ENCODE measurements at places on chromosomes 13 and 19.

DNA sequence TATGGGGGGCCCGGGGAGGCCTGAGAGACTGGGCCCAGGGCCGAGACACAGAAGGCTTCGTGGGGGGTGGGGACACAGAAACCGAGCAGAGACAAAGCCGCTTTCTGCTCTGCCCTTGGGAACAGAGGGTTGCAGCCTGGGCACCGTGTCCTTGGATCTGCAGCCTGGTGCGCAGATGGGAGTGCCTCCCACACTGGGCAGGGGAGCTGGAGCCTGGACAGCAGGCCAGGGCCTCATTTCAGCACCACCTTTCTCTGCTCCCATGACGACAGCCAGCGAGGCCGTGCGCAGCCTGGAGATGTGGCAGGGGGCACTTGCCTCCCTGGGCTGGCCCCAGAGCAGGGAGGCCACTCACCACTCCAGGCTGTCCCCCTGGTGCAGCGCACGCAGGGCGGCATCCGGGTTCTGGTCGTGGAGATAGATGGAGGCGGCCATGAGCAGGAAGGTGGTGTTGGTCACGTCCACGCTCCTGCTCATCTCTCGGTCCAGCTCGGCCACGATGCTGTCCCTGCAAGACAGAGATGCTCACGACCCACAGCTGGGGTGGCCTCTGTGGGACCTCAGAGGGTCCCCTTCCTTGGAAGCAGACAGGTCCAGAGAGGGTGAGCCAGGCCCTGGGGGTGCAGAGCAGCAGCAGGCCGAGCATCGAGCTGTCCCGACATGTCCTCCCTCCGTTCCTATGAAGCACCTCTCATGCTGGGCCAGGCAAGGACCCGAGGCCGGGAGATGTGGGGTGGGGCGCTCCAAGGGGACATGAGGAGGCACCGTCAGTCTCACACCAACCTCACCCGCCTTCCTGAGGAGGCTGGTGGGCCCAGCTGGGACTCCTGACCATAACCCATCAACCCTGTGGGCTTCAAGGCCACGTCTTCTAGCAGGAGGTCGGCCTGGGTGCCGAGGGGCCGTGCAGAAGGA lies 10.9 kb upstream of the CERS1 start:
- no peak for DNase-seq

DNA sequence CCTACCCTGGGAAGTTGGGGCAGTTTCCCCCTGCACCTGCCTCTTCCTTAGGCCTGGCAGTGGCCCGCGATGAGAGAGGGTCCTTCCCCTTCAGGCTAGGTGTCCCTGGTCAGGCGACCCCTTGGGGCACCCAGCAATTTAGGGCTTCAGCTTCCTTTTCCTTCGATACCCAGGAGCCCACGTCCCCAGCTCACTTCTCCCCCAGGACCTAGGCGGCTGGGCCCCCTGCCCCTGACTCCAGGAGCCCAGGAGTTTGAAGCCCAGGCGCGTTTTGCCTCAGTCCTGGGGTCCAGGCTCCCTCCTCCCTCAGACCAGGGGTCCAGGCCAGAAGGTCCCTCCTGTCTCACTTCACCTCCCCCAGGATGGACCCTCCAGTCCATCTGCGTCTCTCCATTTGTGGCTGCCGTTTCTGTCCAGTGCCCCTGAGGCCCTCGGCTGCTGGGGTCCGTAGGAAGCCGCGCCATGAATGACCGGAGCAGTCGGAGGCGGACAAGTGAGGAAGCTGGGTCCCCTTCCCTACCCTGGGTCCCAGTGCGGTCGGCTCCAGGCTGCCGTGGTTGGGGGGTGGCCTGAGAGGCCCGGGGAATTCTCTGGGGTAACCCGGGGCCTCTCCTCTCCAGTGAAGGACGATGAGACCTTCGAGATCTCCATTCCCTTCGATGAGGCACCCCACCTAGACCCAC lies 714 bp downstream of the CCDC106 start:
- DNase-seq, result no peak

DNA sequence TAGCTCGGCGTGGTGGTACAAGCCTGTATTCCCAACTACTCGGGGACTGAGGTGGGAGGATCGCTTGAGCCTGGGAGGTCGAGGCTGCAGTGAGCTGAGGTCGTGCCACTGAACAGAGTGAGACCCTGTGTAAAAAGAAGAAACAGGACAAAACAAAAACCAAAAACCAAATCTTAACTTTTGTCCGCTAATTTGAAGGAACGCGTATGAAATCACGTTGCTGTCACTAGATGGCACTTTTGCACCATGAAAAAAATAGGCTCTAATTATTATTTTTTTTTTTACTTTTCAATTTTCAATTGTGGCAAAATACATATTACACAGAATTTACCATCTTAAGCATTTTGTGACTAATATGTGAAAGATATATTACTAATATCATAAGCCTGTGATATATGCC lies 17.6 kb upstream of the ZNF835 start:
- DNase-seq, result no peak

DNA sequence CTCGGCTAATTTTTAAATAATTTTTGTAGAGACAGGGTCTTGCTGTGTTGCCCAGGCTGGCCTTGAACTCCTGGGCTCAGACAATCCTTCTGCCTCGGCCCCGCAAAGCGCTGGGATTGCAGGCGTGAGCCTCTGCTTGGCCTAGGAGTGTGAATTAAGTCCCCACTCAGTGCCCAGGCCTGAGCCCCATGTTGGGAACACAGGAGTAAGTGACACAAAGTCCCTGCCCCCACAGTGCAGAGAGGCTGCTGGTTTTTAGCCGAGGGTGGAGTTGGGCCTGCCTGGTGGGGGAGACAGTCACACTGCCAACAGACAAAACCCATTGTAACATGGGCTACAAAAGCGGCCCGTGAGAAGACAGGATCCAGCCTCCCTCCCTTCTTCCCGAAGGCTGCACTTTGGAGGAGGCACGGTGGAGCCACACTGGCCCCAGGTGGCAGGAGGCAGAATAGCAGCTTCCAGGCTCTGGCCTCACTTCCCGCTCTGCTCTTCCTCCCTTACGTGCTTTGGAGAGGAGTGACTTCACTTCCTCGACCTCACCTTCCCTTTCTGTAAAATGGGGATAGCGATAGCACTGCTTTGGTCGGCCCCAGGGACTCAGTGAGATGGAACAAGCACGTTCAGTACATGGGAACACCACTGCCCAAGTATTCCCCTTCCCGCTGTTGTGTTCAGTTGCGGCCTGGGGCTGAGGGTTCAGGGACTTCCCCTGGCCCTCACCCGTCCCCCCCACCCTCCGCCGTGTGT lies 15.2 kb upstream of the EHD2 start:
- peak; percentile 46 for DNase-seq

DNA sequence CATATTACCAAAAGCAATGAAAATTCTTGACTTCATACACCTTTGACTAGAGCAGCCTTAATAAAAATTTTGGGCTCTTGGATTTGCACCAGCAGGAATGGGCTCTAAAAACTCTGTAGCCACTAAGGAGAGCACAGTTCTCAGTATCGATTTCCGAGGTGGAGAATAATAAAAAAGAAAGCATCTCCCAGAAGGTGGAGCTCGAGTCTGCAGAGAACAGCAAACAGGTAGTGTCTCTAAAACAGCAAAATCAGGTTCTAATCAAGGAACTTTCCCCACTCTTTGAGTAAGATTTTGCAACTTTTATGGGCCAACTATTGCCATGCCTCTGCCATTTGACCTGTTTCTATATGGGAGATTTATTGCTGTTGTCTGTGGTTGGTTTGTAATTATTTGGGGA lies 258.7 kb upstream of the GPC6 start:
- no peak for DNase-seq

GRCh38 chr13:45700971-45701900 lies 884 bp upstream of the CBY2 start:
- DNase-seq, result no peak

- no peak for DNase-seq
Observed at GRCh38 chr19:5025027-5025426, 56.1 kb downstream of the KDM4B start.

- DNase-seq, result peak; percentile 83
Observed at GRCh38 chr19:6772028-6772865, at the start of gene VAV1. Gene VAV1 (plus strand): TSS chr19:6772708. CDS start chr19:6772808, 100 bp downstream.

DNA sequence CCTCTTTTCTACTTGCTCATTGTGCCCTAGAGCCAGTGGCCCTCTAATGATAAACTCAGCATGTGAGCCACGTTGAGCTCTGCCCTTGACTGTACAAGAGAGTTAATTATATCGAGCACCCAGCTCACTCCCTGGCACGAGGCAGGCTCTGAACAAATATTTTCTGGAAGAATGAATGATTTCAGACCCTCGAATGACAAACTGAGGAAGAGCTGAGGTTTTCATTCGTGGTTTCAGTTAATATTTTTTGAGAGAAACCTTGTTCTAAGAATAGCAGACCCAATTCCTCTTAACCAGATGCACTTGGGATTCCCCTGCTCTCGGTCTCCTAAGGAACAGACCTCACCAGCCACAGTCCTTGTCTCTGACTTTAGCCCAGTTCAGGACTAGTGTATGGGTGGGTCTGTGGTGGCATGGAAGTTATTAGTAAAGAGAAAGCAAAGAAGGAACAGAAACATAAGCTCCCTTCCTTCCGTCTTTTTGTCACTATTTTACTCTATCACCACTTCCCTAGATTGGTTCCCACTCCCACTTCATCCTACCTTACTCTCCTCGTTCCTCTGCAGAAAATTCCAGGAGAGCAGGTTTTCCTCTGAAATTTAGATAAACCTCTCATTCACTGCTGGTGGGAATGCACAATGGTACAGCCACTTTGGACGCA lies 22.1 kb upstream of the WDFY2 start:
- DNase-seq, result peak; percentile 26

- no peak for DNase-seq
Observed at GRCh38 chr13:37446503-37446902, 152.1 kb downstream of the POSTN start.

DNA sequence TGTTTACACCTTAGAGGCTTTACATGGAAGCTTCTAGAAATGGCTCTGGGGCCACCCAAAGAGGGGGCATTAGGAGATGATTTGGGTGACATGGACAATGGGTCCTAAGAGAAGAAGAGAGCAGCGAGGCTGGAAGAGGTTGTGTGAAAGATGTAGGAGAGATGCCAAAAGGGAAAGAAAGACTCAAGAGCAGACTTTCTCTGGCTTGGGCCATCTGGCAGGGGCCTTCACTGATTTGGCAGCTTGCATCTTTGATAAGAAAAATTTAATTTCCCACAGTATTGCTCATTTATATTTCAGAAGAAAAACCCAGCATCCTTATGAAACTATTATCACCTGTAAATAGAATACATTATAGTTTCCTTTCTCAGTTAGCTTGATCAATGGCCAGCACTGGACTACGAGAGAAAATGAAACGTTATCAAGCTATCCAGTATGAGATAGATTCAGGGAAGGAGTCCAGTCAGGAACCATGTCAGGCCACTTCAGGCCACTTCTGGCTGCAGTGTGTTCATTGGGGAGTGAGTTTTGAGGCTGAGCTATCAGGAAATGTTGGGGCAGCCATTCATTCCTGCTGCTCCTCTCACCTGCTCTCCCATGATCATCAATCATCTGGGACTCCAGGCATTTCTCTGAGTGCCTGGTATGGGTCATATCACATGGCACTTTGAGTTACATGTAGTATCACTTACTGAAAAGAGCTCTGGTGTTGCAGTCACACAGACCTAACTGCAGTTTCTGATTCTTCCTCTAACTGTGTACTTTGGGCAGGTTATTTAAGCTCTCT lies 10.3 kb downstream of the SCEL start:
- DNase-seq, result no peak

GRCh38 chr13:78610381-78610883 lies 7.1 kb upstream of the POU4F1 start:
- no peak for DNase-seq

- DNase-seq, result no peak
Observed at GRCh38 chr19:43337737-43338136, 15.7 kb upstream of the CD177 start.

All from CD4-positive, alpha-beta T cell treated with Interleukin-15 for 4 hours (primary cell).